ENCODE measurements at places on chromosomes 13 and 19. TPM values are rescaled to one million over a fixed set of nuclear protein-coding genes. Genes with fewer than 3 reads are reported as not detected.

DNA sequence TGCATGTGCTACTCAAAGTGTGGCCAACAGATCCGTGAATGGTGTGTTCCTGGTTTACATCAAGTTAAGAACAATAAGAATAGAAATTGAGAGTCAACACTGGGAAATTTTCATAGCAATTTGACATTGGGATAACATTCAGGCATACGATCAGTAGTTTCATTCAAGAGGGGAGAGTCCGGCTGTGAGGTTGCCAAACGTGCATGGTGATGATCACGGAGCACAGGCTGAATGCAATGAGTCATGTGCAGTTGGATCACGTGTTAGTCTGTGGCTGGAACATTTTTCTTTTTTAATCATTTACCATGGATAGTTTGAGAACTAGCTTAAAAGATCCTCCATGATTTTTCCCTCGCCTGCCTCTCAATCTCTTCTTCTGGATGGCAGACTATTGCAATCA is 2.5 kb upstream of the DCT start:
- peak; percentile 25 for DNase-seq

DNA sequence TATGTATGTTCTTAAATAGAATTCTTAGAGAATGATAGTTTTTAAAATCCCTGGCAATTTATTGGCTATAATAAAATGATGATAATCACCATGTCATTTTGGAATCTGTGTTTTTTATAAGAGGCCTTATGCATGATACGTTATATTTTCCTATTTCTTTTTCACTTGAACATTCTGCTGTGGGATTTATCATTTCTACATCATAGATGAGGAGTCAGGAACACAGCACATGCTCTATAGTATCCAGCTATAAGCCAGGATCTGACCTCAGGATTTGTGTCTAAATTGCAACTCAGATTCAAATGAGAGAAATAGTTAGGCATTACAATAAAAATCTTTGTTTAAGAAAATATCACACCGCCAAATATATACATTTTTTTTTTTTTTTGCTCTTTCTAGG is 928.0 kb downstream of the EFNB2 start:
- no peak for DNase-seq

- DNase-seq = no peak
Observed at GRCh38 chr19:49336482-49337266, 1.5 kb downstream of the CD37 start.

DNA sequence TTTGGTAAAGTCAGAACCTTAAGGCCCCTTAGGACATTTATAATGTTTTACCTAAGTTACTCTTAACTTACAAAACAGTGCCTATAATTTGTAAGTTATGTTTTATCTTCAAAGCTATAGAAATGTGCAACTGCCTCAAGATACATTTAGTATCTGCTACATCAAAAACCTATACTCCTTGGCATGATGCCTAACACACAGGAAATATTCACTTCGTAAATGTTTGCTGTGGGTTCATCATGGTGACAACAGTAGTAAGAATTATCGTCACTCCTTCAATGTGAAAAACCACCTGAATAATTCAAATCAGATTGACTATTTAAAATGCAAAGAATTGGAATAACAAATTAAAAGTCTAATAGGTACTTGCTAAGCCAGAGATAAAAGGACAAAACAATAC is 184.1 kb downstream of the DIAPH3 start:
- no peak for DNase-seq

DNA sequence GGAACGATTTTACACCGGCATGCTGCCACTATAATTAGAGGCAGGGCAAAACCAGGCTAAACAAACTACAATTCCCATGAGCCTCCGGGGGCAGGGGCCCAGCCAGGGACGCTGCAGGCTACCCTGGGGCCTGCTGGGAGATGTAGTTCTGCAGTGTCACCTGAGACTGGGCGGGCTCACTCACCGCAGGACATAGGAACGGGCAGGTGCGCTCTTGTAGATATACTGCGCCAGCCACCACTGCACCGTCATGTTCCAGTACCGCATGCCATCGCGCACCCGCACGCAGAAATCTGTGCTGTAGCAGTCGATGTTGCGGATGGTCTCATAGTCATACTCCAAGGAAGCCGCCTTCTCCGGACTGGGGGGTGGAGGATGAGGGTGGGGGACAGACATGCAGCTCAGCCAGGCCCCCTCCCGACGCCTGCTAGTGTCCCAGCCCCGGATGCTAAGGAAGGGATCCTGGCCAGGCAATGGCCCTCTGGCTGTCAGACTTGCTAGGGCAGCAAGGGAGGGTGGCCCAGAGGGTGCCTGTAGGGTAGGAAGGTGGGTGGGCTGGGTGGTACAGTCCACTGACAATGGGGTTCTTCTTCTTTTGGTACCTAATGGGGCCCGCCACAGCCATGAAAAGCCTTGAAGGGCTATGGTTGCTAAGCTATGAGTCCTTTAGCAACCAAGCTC is 5.8 kb upstream of the TMC4 start:
- DNase-seq = no peak

GRCh38 chr19:37874784-37875183 is 31.6 kb downstream of the WDR87 start:
- no peak for DNase-seq

GRCh38 chr13:30314562-30314961 is 7.2 kb upstream of the KATNAL1 start:
- no peak for DNase-seq

- DNase-seq = no peak
Observed at GRCh38 chr13:30799356-30799824, 64.0 kb downstream of the ALOX5AP start.

FCHO1 gene
- 0.60 TPM for total RNA-seq

CAMSAP3 gene
- not detected for total RNA-seq

Data from RPMI7951 (cell line).